Esophagus mucosa (tissue), 1 donor: ENCODE measurements at places on chromosomes 5 and 9. TPM values are rescaled to one million over a fixed set of nuclear protein-coding genes. Genes with fewer than 3 reads are reported as not detected.

GRCh38 chr5:154934881-154935280 lies 3.1 kb downstream of the GEMIN5 start:
- no peak for ATAC-seq

DNA sequence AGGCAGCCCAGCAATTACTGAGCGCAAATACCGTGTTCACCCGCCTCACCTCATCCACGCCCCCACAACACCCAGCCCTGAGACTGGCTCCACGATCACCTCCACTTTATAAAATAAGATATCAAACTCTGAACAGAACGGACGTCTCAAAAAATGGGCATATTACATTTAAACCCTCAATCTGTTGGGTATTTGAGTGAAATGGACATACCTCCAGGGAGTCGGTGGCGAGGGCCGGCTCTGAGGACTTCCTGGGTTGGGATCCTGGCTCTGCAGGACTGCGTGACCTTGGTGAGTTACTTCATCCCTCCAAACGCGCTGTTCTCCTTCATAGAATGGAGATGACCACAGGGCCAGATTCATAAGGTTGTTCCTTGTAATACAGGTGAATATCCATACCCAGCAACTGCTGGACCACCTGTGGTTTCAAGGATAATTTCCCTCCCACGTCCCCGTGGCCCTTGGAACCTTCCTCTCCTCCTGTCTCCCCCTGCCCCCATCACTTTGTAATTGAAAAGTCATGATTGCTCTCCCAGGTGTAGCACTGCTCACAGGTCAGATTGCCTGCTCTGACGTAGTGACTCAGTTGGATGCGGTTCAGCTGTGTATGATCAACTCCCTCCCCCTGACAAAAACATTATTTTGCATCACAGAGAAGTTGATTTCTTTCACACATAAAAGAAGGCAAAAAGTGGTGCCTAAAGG lies 135.6 kb downstream of the KCNIP1 start:
- no peak for ATAC-seq

DNA sequence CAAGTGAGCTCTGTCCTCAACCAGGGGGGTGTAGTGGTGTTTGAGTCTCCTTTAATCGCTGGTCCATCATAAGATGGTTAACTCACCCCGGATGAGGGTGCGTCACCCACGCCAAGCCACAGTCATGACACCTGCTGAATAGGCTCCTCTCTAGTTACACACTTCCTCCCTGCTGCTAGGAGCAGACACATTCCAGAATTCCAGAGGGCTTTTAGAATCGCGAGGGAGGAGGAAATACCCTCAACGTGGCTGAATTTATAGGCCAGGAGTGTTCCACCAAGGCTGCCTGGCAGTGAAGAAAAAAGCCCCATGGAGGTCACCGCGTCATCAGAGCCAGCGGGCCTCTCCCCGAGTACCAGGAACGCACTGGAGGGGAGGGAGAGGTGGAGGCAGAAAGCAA lies 5.1 kb downstream of the GLRX start:
- no peak for ATAC-seq

DNA sequence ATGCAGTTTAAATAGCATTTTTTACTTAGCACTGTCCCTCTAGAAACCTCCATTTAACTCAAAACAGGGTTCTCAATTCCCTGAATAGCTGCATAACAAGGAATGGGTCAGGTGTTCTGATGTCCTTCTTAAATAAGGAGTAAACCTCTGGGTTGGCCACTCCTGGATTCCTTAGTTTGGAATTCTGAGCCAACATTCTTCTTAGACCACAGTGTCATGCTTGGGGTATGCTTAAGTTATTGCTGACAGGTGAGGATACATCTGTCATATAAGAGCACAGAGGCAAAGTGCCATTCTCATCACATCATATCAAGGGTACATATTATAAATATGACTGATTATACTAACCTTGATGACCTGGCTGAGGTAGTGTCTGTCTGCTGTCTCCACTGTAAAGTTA lies 179.9 kb upstream of the SEMA6A start:
- ATAC-seq: no peak

The AFF4 gene
- 74.3 TPM for total RNA-seq

DNA sequence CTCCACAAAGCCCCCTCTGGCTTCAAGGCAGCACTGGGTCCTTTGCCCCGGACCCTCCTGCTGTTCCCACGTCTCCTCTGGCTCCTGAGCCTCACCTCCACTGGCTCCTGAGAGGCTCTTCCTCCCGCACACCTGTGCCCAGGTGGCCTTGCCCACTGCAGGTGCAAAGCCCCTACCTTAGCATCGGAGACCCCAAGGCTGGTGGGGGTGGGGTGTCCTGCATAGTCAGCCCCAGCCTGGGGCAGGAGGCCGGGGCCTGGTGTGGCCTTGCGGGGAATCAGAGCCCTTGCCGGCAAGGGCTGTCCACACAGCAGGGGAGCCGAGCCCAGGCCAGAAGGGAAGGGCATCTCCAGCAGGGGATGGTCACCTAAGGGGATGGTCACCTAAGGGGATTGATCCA lies 41.3 kb upstream of the CEP72 start:
- no peak for ATAC-seq

DNA sequence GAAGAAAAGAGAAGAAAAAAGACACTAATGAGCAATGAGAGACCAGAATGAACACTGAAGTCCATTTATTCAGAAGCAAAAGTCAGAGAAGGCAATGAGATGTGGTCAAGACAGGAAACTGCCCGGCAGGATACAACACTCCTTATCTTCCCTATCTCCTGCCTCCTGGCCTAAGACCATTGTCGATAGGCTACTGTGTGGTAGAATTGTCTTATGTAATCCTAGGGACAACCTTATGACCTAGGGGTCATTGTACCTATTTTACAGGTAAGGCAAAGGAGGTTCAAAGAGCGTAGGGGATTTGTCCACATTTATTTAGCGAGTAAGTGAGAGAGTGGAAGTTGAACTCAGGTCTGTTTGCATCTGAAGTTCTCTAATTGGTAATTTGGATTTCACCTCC lies 63.0 kb upstream of the PTPN3 start:
- ATAC-seq: no peak

The MCIDAS gene
- total RNA-seq: 0.20 TPM

DNA sequence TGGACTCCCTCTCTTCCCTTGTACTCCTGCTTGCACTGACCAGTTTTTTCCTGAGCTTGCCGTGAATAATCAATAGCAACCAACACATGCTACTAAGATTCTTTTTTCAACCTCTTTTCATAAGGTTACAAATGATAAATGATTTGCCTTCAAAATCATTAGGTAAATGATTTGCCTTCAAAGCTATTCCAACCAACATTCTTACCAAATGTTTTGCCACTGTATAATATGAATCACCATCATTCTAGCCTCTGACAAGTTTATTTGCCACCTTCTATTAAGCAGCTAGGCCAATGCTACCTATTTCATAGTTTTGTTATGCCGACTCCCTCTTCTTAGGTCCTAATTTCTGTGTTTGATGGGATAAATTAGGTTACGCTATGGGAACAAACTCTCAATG lies 385.1 kb downstream of the DTWD2 start:
- no peak for ATAC-seq

- ATAC-seq: no peak
These were observed 291.9 kb downstream of the COX7C start for GRCh38 chr5:86909418-86910295.

GRCh38 chr9:120358877-120359276 lies 221.1 kb downstream of the CDK5RAP2 start:
- no peak for ATAC-seq

- ATAC-seq: no peak
These were observed 51.5 kb downstream of the MLLT3 start for GRCh38 chr9:20570756-20571155.

The CTXN3 gene
- total RNA-seq: 0.24 TPM

DNA sequence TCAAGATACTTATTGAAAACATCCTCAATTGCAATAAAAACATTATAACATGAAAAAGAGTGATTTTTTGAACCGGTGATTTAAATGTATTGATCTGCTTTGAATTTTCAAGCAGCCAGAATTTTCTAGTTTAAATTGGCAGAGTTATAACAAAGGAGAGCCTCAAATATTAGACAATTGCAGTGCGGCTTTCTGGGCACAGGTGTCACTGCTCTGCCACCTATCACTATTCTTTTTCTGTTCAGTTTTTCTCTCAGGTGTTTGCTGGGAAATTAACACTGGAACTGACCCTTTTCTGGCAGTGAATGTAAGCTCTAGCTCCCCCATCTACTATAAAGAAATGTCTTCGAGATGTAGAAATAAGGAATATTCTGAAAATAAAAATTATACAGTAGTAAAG lies 23.0 kb downstream of the ZBED3 start:
- ATAC-seq: no peak
